ENCODE measurements at places on chromosomes 11 and 22.

- DNase-seq, result peak; percentile 55
Measured at GRCh38 chr22:30922151-30922611, 46.4 kb downstream of the MORC2 start.

DNA sequence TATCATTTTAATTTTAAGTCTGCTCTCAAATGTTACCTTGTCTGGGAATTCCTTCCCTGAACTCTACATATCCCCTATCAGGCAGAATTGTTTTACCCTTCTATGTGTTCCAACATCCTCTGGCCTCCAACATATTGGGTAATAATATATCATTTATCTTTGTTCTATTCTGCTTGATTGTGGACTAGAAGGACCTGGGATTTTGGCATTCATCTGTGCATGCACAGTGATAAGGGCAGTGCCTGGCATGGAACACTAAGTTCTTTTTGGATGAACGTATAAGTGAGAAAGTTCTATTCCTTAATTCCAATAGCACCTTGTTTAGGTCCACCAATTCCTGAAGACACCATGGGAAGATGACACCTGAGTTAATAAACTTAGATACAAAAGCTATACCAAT is 1.2 kb upstream of the MS4A2 start:
- DNase-seq, result no peak

DNA sequence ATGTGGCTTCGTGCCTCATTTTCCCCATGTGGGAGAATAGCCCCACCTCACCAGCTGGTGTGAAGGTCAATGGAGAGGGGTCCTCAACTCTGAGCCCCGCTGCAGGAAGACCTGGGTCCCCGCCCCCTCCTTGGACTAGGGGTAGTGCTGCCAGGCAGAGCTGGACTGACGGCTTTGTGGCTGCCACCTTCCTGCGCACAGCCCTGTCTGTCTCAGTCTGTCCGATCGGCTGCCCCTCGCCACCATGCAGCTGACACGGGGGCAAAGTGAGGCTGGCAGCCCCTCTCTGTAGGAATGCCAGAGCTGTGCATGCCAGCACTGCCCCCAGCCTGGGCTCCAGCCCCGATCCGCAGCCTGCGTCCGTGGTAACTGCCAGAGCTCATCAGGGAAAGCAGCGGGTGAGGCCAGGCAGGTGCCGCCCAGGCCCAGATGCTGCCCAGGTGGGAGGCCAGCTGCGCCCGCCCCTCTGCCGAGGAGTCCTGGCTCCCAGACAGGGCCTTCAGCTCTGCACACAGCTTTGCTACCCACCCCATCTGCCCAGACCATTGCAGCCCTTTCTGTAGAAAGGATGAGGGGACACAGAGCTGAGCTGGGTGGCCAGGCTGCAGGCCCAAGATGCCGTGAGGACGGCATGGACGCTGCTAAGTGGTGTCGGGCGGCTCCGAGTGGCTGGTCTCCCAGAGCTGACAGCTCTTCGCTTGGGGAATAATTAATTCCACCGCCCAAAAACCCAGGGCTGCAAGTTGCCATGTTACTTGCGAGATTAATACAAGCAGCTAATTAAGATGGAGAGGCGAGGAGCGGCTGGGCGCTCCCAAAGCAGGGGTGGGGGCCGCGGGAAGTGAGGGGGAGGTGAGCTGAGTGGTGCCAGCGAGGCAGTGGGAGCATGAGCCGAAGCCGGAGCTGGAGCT is 19.5 kb upstream of the FLRT1 start:
- DNase-seq, result no peak

DNA sequence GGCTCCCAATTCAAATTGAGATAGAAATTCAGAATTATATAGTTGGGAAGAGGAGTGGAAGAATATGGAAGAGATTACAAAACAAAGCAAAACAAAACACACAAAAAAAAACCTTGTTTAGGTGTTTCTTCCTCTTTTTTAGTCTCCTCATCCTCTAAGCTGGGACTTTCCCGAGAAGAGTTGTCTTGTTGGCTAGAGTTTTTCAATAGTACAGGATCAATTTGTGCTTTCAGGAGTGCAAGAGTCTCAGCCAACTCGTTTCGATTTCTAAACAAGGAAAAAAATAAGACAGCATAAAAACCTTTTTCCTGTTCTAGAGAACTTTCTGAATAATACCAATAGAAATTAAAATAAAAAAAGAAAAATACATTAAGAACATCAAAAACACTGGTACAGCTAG is 87.8 kb upstream of the CLNS1A start:
- no peak for DNase-seq
